ENCODE measurements at places on chromosomes 13 and 19. TPM values are rescaled to one million over a fixed set of nuclear protein-coding genes. Genes with fewer than 3 reads are reported as not detected.

DNA sequence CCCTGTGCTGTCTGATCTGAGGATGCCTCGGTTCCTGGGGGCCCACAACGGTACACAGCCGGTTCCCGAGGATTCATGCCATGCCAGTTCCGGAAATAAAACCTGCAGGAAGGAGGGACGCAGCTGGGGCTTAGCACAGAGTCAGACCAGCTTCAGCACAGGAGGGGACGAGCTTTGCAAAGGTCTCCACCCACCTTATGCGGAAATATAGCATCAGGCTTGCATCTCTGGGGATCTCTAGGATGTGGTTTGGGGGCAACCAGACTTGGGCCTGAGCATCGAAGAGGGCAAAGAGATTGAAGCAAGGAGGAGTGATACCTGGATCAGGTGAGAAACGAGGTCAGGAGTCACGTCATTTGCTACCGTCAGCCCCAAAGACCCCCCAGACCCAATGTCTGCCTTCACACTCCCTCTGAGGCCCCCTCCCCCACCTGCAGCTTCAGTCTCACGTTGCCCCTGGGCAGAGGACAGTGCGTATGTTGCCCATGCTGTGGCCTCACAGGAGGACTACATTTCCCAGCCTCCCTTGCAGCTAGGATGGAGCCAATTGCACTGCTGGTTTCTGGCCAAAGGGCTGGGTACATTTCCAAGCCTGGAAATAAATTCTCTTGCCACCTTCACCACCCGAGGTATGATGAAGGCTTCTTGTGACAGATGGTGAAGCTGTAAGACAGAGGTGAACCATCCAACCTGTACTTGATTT, 12.1 kb downstream of the TYK2 start:
- no peak for DNase-seq

- no peak for DNase-seq
Observed at GRCh38 chr19:2511570-2511969, 35.6 kb downstream of the GADD45B start.

- DNase-seq = no peak
Observed at GRCh38 chr13:39524795-39525194, 78.2 kb downstream of the LHFPL6 start.

GRCh38 chr13:48492096-48492440, 40.8 kb downstream of the RCBTB2 start:
- no peak for DNase-seq

Gene CEACAM6
- total RNA-seq = not detected

Gene TEAD2
- total RNA-seq = not detected

Measured in CD8-positive, alpha-beta T cell (primary cell).